ENCODE measurements at places on chromosomes 1 and 21. TPM values are rescaled to one million over a fixed set of nuclear protein-coding genes. Genes with fewer than 3 reads are reported as not detected.

GRCh38 chr1:89957107-89957506, 37.8 kb upstream of the ZNF326 start:
- no peak for DNase-seq

GRCh38 chr1:17569200-17570139, 30.0 kb downstream of the ARHGEF10L start:
- peak; percentile 95 for DNase-seq

DNA sequence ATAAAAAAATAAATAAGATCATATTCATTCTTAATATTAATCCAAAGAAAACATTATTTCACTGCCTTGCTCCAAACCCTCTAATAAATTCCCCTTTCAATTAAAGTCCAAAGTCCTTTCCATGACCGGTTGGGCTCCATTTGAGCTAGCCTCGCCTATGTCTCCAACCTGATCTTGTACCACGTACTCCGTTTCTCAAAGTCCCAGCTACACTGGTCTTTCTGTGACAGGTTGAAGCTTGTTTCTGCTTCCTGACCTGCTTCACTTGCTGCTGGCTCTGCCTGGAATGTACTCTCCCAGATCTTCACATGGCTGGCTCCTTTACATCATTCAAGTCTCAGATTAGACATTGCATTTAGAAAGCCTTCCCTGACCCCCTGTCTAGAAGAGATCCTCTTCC, 16.4 kb downstream of the RPL5 start:
- DNase-seq, result no peak

GRCh38 chr21:36111238-36111637, 23.6 kb upstream of the CBR3 start:
- no peak for DNase-seq

The PBX1 gene
- total RNA-seq, result 20.1 TPM

- no peak for DNase-seq
Measured at GRCh38 chr1:29586215-29586614, 349.9 kb downstream of the PTPRU start.
